B cell (primary cell): ENCODE measurements at places on chromosomes 12 and 14. TPM values are rescaled to one million over a fixed set of nuclear protein-coding genes. Genes with fewer than 3 reads are reported as not detected.

Gene KCNC2
- total RNA-seq = not detected in 2 replicates

Gene MGP
- total RNA-seq = 0.81 TPM in 1 of 2 replicates, not detected in the other

Gene CCDC198
- total RNA-seq = not detected in 2 replicates

Gene DLST
- total RNA-seq = 89.5 and 100 TPM in 2 replicates
